ENCODE measurements at places on chromosomes 12 and 14. TPM values are rescaled to one million over a fixed set of nuclear protein-coding genes. Genes with fewer than 3 reads are reported as not detected.

DDX24 gene
- total RNA-seq, result 132 TPM

OLR1 gene
- total RNA-seq, result not detected

OR4E2 gene
- not detected for total RNA-seq

TAS2R8 gene
- not detected for total RNA-seq

CELA1 gene
- not detected for total RNA-seq

LYZ gene
- total RNA-seq, result not detected

All from bronchial smooth muscle cell (primary cell).